ENCODE measurements at places on chromosomes 1 and 21.

DNA sequence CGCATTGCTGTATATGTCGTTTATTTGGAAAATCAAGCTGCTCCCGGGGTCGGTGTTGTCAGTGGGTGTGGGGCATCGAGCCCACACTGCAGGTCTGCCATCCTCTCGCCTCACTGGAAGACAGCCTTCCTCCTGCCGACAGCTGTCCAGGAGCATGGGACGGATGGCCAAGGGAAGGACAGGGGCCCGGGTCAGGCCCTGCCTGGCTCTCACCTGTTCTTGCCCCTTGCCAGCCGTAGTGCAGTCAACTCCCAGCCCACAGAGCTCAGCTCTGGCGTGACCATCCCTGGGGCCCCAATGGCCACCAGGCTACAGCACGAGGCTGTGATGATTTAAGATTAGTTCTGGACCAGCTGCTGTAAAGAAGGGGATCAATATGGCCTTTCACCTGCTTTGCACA, 86.9 kb upstream of the ACTL8 start:
- no peak for DNase-seq

DNA sequence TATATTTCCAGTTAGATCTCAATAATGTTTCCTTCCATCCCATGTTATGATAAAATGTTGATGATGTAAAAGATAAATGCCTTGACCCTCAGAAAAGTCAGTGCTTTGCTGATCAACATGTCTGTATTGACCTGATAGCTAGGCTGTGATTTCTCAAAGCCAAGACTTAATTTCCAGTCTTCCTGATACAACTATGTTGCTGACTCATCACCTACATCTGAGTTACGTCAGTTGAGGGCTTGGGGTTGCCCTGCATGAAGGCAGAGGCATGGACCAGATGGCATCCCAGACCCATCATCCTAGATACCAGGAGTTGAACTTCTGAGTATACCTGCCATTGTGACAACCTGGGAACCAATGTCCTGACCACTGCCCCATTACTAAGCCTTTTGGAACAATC, 4.8 kb downstream of the LCE1D start:
- DNase-seq, result no peak

DNA sequence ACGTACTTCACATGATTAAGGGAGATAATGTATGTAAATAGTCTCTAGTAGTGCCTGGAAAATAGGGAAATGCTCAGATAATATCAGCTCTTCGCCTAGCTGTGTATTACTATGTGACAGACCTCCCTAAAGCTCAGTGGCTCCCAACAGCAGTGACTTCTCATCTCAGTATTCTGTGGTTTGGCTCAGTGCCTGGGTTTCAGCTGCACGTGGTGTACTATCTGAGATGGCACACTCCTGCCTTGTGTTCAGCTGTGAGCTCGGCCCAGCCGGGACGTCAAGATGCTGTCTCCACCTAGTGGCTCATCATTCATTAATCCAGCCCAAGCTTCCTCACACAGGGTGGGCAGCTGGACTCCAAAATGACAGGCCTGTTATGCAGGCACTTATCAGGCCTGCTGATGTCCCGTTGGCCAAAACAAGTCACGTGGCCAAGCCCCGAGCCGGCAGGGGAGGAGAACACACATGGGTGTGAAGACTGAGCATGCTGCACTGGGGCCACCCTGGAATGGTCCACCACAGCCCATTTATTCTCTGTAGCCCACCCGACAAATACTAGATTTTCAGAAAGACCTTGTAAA, 17.8 kb downstream of the SLFNL1 start:
- DNase-seq, result no peak

- no peak for DNase-seq
These were observed 207.1 kb downstream of the HIVEP3 start for GRCh38 chr1:41711581-41711980.

DNA sequence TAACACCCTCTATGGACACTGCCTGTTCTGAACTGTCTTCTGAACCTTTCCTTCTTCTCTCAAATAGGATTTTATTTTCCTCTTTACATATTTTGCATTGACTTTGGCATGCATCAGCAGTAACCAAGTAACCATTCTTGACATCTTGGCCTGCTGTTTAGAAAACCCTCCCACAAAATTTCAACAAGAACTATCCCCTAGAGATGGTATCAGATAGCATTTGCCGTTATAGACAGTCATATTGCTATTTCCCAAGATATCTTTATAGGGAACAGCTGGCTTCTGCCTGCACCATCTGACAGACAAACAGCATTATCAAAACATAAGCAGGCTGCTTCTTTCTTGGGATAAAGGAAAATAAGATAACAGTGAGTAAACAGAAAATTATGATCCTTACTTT, 54.7 kb downstream of the LHX8 start:
- no peak for DNase-seq
